ENCODE measurements at places on chromosomes 2 and 18. TPM values are rescaled to one million over a fixed set of nuclear protein-coding genes. Genes with fewer than 3 reads are reported as not detected.

The KIF1A gene
- not detected for total RNA-seq

The TMEM37 gene
- not detected for total RNA-seq

The SRD5A2 gene
- not detected for total RNA-seq

The CCDC150 gene
- total RNA-seq = 43.5 TPM

The PLGLB2 gene
- 2.5 TPM for total RNA-seq

The FKBP7 gene
- total RNA-seq = 2.1 TPM

The DSG4 gene
- not detected for total RNA-seq

The POTEJ gene
- not detected for total RNA-seq

The CHRNG gene
- not detected for total RNA-seq

The SULT6B1 gene
- total RNA-seq = not detected

The CTAGE1 gene
- not detected for total RNA-seq

The KCNJ13 gene
- not detected for total RNA-seq

The EMX1 gene
- total RNA-seq = not detected

The MROH2A gene
- not detected for total RNA-seq

The ZNF521 gene
- not detected for total RNA-seq

The GAREM2 gene
- total RNA-seq = 4.1 TPM

The BCL2 gene
- 84.7 TPM for total RNA-seq

The SERPINB3 gene
- total RNA-seq = not detected

The XRCC5 gene
- total RNA-seq = 454 TPM

The HRH4 gene
- 0.53 TPM for total RNA-seq

The DSC2 gene
- not detected for total RNA-seq

The CRYGD gene
- total RNA-seq = not detected

The HOXD12 gene
- total RNA-seq = not detected

The MRPL30 gene
- total RNA-seq = 19.3 TPM

The RNF125 gene
- 21.3 TPM for total RNA-seq

The GAREM1 gene
- not detected for total RNA-seq

The TMEFF2 gene
- total RNA-seq = not detected

The EMILIN2 gene
- total RNA-seq = 49.1 TPM

The MDH1 gene
- 142 TPM for total RNA-seq

The CDK5R2 gene
- not detected for total RNA-seq

The SNTG2 gene
- total RNA-seq = not detected

The SP110 gene
- 85.8 TPM for total RNA-seq

The SP5 gene
- not detected for total RNA-seq

The GKN1 gene
- not detected for total RNA-seq

The C2orf81 gene
- 1.7 TPM for total RNA-seq

The CRYGC gene
- not detected for total RNA-seq

The GCKR gene
- total RNA-seq = not detected

The HSBP1L1 gene
- 6.2 TPM for total RNA-seq

The CDH19 gene
- not detected for total RNA-seq

The SMAD7 gene
- total RNA-seq = 49.1 TPM

Measured in natural killer cell treated with Interleukin-12 subunit alpha and Interleukin-12 subunit beta and Interleukin-15 and Interleukin-18, amount 100 ng/mL, for 72 hours (primary cell).